Ecto neural progenitor cell (in vitro differentiated cells): ENCODE measurements at places on chromosomes 5 and 9.
A peak's percentile ranks its signal among the peaks of the same experiment; 100 is the strongest.

- peak; percentile 81 for DNase-seq
Observed at GRCh38 chr5:136028782-136029742, at the start of gene TGFBI. TGFBI (plus strand) TSS chr5:136028988; CDS start chr5:136029056, 68 bp downstream.

DNA sequence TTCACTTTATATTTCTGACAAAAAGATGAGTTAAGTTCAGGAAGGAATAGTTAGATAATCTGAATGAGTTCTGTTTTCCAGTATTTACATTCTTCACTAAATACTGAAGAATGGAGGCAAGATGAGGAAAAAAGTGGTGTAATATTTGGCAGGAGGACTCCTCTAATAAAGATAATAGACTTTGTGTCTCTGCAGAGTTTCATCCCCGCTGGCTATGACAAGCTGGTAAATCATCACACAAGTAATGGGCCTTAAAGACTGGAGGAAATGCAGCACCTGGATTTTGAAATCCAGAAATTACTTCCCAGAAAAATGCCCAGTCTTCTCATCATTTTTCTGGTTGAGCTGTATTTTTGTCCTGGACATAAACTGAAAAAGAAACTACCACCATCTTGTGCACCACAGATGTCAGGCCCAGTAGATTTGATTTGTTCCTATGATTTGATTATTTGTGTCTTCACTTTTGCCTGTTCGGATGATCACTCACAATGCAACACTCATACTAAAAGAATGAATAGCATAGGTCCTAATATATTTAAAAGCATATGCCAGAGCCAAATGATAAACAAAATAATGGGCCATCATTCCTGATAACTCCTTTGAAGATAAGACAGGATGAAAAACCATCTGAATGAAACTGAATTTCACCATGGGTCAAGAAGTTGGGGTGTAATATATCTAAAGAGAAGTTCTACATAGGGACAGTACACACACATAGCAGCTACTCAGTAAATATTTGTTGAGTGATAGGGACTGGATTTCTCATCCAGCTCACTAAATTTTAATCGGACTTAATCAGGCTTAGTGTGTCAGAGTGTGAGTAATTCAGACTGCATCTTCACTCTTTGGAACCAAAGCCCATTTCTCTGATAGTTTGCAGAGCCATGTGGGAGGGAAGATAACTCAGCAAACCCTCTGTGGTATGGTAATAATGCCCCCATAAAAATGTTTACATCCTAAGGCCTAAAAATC, 200.5 kb downstream of the HINT1 start:
- DNase-seq, result no peak

DNA sequence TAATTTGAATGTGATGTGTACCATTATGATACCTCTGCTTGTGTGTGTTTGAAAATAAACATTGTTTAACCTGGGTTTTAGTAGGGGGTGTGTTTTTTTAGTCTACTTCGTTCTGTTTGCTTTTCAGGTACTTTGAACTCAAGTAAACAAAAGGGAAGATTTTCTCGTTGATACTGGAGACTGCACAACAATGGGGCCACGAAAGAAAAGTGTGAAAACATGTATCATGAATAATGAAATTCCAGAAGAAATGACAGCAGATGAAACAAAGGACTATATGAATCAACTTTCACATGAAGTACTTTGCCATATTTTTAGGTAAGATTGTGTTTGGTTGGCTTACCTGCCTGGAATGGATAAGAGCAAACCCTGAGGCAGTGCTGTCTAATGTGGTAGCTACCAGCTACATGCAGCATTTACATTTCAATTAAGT, 10.8 kb downstream of the FBXO38 start:
- no peak for DNase-seq

DNA sequence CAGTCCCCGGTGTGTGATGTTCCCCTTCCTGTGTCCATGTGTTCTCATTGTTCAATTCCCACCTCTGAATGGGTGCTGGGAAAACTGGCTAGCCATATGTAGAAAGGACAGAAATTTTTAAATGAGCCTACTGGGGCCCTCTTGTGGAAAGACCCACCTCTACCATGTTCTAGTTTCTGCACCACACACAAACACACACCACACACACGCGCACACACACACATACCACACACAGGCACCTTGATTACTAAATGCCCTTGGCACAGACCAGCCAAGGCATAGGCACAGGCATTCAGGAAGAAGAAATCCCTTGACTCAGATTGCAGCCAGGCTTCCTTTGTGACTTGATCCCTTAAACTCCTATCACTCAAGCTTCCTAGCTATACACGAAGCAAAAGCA, 60.5 kb downstream of the SIL1 start:
- DNase-seq, result no peak

GRCh38 chr5:82365744-82366228, 87.6 kb upstream of the RPS23 start:
- DNase-seq, result no peak

GRCh38 chr5:93675460-93676450, 65.6 kb downstream of the POU5F2 start:
- DNase-seq, result no peak

DNA sequence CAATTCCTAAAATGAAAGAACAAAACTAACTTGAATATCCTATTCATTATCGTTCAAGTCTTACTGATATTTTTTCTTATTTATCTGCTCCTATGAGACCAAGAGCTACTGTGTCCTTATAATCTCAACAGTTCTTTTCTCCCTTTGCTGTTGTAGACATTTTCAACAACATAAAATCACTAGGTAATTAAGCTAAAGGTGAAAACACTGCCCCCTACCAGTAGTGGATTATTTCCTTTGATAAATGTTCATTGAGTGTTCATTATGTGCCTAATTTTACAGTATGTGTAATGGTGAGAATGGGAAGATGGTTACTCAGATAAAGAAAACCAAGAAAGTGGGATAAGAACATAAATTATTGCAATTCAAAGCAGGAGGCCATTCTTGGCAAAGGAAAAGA, 41.4 kb upstream of the PAPPA start:
- DNase-seq, result no peak
